ENCODE measurements at places on chromosomes 5 and 9.

GRCh38 chr9:133275105-133276000 lies at the start of gene ABO:
TSS of gene ABO (minus strand) at chr9:133275201.
- no peak for DNase-seq

GRCh38 chr5:61994171-61994570 lies 311.8 kb upstream of the KIF2A start:
- DNase-seq = no peak

DNA sequence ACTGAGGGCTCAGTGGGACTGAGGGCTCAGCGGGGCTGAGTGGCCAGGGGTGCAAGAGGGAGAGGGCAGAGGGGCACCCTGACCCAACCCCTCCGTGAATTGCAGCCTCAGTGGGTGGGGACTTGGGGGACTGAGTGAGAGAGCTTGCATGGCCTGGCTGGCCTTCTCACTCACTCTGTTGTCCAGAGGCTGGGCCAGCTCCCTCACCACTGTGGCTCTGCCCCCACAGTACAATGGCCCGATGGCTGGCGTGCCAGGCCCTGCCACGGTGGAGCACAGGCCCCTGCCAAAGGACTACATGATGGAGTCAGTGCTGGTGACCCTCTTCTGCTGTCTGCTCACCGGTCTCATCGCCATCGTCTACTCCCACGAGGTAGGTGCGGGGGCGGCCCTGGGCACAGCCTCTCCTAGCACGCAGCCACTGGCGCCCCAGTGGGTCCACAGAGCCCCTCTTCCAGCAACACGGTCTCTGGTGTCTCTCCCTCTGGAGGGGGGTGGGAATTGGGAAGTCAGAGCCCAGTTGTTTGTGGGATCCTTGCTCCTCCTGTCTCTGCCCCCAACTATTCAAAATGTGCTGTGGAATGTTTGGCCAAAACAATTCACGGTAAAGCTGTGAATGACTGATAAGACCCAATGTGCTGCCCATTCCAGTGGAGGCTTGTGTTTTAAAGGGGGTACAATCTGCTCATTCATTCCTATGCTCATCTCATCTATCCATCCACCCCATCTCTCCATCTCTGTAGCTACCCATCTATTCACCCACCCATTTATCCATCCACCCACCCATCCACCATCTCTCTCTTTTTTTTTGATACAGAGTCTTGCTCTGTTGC lies 10.7 kb downstream of the PRRT1B start:
- DNase-seq = no peak

- DNase-seq = no peak
Measured at GRCh38 chr9:124766326-124766725, 4.8 kb downstream of the NR6A1 start.

GRCh38 chr5:77973253-77973609 lies 197.1 kb upstream of the TBCA start:
- no peak for DNase-seq

- DNase-seq = no peak
Measured at GRCh38 chr5:51047369-51047768, 335.9 kb upstream of the ISL1 start.

- no peak for DNase-seq
Measured at GRCh38 chr5:132475497-132475882, 15.1 kb downstream of the IRF1 start.

DNA sequence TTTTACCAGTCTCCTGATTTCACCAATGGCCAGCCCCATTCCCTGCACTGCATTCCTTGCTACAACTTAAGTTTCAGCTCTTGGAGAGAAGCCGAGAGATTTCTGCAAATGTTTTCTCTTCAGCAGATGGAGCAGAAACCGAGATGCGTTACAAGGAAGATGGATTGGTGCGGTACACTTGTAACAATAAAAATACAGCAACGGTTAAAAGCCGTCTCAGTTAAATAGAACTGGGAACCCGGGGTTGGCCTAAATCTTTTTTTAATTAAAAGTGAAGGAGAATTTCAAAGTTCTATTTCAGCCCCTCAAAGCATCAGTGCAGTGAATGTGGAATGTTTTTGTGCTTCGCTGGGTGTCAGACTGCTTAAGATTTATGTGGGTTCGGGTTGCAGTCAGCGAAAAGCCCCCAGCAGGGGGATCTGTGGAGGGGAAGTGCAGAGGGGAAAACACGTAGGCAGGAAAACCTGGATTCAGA lies 19.8 kb downstream of the BRINP1 start:
- no peak for DNase-seq

GRCh38 chr5:38292228-38292627 lies 33.9 kb downstream of the EGFLAM start:
- no peak for DNase-seq

DNA sequence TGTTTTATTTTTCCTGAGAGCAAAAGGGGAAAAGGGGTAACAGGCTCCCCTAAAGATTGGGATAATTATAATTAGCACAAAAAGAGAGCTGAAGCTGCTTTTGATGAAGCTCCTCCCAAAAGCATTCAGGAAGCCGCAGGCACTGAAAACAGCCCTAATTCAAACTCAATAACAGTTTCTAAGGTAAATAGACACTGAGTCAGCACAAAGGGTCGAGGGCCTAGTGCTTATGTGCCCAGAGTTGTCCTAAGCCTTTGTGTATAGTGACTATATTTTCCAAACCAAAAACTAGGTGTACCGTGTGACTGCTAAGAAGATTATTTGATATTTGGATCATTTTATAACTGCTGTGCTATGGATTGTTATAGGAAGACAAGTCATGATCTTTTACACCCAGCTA lies 67.7 kb downstream of the HMHB1 start:
- DNase-seq = no peak

- peak; percentile 62 for DNase-seq
Measured at GRCh38 chr9:19456996-19457692, 48.3 kb downstream of the ACER2 start.

GRCh38 chr5:5183189-5183699 lies 43.1 kb downstream of the ADAMTS16 start:
- DNase-seq = no peak

DNA sequence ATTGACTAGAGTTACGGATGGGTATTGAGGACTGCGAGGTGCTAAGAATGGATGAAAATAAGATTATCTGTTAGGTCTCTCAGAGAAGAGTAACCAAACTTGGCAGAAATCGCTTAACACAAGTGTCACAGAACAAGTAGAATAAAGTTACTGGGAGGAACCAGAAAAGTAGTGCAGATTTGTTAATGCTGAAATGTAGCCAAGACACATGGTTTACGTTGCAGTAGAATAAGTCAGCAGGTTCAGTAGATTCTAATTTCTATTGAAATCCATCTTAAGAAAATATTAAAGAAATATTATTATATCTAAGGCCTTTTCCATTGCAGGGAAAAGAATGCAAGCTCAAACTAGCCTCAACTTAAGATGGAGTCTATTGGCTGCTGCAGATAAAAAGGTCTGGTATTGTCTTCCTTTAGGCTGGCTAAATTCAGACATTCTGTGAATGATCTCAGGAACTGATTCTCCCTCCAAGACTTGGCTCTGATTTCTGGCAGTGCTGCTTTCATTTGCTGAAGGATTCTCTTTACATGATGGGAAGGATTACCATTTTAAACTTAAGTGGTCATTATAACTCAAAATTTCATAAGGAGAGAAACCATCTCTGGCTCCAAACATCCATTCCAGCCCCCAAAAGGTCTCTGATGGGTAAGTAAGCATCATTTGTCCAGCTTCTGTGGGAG lies 314.9 kb downstream of the MARCHF11 start:
- no peak for DNase-seq

GRCh38 chr9:108569624-108570023 lies 286.2 kb downstream of the ACTL7B start:
- no peak for DNase-seq

DNA sequence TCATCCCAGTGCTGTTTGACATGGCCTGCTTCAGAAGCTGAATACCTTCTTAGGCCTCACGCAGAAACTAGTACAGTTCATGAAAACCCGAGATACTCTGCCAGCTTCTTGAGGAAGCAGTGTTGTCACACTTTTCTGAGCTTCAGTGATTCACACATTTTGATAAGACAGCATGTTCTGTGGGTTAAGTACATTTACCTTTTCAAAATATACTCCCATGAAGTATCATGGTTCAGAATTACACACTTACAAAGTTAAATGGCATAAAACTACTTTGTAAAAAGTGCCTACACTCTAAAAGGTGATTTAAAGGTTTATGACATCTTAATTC lies 56.9 kb downstream of the VCAN start:
- DNase-seq = no peak

DNA sequence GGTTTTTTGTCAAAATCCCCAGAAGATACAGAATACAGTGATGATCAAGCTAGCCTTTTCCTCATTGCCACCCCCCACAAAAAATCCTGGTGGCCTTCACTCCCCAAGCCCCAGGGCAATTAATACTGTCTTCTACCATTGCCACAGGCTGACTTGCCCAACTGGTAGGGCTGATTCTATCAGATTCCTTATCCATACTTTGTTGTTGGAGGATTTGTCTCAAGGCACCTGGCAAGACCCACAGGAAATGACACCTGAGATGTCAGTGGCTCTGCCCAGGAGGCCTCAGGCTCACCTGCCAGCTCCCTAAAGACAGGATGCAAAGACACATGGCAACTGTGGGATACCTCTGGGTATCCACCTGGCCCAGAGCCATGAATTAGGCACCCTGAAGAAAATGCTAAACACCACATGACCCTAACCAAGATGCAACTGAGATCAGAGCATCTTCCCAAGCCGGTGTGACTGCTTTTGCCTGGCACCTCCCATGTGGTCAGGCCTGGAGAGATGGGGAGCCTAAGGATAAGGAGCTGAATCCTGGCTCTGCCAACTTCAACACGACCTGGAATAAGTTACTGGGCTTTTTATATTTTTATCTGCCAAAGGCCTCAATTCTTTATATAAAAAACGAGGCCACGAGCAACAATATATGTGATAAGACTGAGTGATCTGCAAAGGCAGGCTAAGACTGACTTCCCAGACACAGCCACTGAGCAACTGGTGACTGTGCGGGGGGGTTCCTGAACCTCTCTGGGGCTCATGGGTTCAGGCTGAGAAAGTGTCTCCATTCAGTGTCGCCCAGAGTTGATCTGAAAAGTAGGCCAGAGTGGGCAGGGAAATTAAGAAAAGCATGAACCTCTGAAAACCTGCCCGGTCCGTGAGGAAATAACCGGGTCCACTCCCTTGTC lies 944 bp downstream of the ATOX1 start:
- DNase-seq = no peak

DNA sequence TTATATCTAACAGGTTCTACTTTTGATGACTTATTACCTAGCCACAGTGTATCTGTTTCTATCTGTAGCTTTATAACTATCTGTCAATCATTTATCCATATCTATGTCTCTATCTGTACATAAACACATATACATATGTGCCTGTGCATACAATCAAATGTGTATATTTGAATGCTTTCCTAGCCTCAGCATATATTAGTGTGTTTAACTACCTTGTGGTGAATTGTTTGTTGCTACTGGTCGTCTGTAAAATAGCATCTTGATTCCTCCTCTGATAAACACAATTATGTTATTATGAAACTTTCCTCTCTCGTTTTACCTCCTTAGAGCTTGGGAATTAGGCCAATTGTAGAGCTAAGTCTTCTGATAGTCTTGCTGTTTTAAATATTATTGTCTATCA lies 44.4 kb downstream of the PARP8 start:
- no peak for DNase-seq

DNA sequence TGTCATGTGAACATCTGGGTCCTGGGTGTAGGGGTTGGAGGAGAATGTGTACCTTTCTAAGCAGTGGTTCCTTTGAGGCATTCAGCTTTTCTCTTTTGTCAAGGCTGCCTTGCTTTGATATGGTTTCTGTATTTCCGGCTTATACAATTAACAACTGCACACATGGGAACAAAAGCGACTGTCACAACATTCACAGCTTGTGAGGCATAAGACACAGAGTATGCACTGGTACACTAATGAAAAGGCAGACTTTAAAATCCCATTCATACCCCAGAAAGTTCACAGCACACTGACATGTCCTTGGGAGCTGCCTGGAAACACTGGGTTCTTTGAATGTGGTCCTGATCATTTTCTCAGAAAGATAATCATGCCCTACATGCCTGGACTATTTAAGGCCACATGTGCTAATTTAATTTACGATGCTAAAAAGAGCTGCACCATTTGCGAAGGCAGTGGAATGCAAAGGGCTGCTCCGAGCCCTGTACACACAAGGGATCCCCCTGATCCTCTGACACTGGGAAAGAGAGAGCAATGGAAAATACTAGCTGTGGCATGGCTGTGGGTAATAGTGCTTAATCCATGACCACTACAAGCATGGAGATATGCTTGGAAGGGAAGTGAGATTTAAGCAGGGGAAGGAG lies 131.8 kb downstream of the EFNA5 start:
- DNase-seq = no peak

GRCh38 chr9:72996114-72996513 lies 43.3 kb upstream of the ALDH1A1 start:
- no peak for DNase-seq

DNA sequence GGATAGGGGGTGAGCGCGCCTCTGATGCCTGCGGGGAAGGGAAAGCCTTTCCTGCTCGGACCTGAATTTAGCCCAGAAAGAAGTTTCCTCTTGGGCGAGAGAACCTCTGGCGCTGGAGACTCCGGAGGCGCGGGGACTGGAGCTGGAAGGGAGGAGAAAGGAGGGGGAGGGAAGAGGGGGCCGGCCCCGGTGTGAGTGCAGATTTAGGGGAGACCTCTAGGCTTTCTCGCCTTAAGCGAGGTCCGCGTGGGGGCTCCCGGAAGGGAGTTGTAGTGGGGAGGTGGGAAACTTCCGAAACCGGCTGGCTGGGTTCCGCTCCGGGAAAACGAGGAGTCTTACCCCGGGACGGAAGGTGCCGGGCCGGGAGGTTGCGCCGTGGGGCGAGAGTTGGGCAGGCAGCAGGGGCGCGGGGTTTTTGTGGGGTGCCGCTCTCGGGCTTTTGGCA lies 1.3 kb downstream of the PCSK5 start:
- no peak for DNase-seq

DNA sequence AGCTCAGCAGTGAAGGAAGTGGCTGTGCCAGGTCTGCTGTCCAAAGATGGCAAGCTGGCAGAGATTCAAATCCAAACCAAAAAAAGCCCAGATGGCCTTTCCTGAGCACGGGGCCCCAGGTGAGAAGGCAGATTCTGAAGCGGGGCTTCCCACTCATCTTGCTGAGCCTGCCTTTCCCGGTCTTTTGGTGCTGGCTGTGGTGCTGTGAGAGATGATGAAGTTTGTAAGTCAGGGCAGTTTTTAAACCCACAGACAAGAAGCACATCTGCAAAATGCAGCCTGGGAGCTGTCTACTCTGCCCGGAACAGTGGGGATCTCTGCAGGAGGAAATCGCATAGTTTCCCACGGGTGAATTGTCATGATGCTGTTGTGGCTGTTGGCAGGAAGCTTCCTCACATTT lies 85.0 kb upstream of the IRX4 start:
- no peak for DNase-seq

- DNase-seq = no peak
Measured at GRCh38 chr9:27473111-27473529, 51.0 kb upstream of the IFNK start.

GRCh38 chr5:83406906-83407305 lies 64.6 kb upstream of the VCAN start:
- no peak for DNase-seq

DNA sequence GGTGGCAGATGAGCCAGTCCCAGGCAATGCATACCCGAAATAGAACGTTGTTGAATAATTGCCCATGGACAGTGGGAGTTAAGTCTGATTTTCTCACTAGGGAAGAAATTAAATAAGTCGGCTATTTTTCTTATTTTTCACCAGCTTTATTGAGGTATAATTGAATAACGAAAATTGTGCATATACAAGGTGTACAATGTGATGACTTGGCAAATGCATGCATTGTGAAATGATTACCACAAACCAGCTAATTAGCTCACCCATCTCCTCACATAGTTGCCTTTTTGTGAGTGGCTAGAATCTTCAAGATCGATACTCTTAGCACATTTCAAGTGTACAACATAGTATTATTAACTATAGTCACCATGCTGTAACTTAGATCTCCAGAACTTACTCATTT lies 249.6 kb downstream of the ROR2 start:
- no peak for DNase-seq

GRCh38 chr9:15529566-15530324 lies 19.0 kb upstream of the PSIP1 start:
- DNase-seq = no peak

Data from activated gamma-delta T cell treated with Interleukin-2 at 50 U/mL for 16 hours (primary cell).